GM12892 (cell line): ENCODE measurements at places on chromosomes 2 and 18.

DNA sequence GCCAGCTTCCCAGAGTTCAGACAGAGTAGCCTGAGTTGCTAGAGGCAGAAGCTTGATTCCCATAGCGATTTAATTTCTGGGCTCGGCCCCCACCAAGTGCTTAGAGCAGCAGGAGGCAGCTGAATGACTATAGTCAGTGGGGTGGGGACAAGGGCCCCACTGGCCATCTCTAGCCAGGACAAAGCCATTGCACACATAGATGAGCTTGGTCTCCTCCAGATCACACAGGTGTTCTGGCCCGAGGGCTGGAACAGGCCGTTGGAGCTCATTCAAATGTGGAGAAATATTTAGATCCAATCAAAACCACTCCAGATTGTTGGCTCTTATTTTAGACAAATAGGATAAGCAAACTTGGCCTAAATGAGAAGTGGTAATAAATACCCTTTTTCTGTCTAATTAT is 287.3 kb upstream of the NCKAP5 start:
- DNase-seq = no peak

- DNase-seq = no peak
Measured at GRCh38 chr18:50472941-50473340, 86.9 kb upstream of the MAPK4 start.

DNA sequence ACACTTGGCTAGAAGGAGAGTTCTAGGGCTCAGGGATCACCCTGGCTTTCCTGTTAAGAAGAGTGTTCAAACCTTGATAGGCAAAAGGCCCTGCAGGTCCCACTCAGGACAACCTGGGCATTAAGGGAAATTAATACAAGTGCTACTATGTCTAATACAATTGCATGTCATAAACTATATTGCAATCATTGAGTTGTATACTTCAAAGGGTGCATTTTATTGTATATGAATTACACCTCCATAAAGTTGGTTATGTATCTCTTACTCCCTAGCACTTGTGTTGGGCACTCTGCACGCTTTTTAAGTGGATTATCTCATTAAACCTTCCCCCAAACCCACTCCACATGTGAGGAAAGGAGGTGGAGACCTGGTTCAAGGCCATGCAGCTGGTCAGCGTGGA is 172.1 kb upstream of the GLI2 start:
- DNase-seq = no peak

- no peak for DNase-seq
Measured at GRCh38 chr2:113977660-113978523, 88.0 kb downstream of the ACTR3 start.

GRCh38 chr2:24020244-24020643 is 10.4 kb downstream of the MFSD2B start:
- DNase-seq = no peak

- DNase-seq = no peak
Measured at GRCh38 chr2:216327447-216327935, 44.8 kb downstream of the MARCHF4 start.

- DNase-seq = no peak
Measured at GRCh38 chr2:105910497-105911238, 166.0 kb downstream of the NCK2 start.

GRCh38 chr18:36120297-36120696 is 8.8 kb downstream of the SLC39A6 start:
- DNase-seq = no peak

DNA sequence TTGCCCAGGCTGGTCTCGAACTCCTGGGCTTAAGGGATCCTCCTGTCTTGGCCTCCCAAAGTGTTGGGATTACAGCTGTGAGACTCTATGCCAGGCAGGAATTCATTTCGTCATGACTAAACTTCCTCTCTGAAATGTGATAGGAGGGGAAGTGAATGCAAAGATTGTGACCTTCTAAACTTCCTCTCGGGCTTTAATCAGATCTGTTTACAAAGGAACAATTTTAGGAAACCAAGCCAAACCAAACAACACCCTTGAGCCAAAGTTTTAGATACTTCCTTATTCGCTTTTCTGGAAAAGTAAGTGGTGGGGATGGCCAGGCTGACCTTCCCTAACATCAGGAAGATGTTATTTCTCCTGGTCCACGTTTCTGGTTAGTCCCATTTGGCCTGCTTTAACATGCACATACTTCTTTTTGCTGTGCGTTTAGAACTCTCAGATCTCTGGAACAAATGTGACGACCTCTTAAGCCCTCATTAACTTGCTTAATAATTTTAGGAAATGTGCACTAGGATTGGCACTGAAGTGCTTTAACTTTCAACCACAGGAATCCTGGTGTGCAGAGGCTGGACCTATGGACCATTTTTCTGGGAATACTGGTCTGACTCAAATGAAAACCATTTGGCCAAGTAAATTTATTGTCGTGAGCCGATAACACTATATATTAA is 33.2 kb upstream of the YES1 start:
- DNase-seq = no peak

DNA sequence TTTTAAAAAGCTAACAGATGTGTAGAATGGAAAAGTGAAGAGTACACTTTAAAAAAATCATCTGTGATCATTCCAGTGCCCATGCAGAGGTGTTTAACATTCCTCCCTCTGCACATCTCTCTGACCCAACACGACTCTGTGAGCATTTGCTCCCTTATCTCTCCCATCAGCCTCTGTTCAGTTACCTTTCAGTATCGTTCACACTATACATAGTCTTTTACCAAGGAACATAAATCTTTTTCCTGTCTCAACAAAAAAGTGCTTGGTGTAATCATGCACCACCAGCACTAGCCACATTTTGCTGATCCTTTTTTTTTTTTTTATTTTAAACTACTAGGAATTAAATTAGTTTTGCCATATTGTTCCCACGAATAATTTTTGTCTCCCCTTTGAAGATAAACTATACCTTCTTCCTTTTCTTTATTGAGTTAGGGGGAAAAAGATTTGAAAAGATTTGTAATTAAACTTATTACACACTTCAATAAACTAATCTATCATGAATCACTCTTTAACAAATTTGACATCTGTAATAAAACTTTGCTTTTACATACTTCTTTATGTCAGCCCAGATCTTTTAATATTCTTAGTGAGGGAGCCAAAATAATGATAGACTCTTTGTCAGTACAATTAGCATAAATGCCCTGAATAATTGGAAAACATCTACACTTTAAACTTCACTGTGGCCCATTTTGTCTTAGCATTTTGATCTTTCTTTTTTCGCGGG is 489.8 kb upstream of the FANCL start:
- DNase-seq = no peak

DNA sequence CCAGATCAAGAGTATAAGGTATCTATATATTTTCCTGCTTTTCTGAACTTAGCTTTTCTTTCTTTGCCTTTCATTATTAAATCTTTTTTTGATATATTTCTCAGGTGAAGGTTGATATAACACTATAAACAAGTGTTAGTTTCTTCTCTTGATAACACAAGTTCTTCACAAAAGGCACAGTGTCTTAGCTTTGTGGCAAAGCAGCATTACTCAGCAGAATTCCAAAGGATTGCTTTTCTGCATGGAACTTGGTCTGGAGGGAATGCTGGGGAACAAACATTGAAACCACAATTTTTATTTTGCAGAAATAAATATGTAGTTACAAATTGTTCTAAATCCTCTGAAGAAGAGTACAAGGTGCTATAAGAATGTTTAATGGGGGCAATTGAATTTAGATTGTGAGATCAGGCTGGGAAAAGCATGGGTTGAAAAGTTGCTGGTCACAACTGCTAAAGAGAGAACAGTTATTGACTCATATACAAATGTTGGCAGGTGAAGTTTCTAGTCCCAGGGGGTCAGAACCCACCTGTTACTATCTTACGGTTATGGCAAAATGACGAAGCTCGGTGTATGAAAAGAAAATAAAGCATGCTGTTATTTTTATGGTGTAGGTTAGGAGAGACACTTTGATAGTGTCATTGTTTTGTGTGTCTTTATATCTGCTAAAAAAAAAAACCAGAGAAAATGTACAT is 68.2 kb downstream of the UBR3 start:
- no peak for DNase-seq

- DNase-seq = no peak
Measured at GRCh38 chr18:48293954-48294898, 115.0 kb downstream of the ZBTB7C start.

- no peak for DNase-seq
Measured at GRCh38 chr2:73593680-73594079, 48.5 kb downstream of the NAT8 start.

DNA sequence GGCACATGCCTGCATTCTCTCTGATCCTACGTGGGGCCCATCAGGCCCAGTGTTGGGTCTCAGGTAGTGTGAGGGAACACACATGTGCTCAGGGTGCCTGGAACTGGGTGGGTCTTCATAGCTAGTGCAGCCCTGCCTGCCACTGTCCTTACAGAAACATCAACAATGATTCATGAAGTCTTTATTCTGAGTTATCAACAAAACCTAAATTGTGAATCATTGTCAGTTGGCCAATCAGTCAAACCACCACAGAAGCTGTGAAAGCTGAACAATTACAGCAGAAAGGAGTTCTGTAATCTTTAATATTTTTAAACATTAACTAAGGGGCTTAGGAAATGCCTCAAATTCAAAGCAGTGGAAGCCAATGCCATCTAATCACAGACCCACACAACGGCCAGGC is 82.8 kb upstream of the ZNF521 start:
- no peak for DNase-seq

DNA sequence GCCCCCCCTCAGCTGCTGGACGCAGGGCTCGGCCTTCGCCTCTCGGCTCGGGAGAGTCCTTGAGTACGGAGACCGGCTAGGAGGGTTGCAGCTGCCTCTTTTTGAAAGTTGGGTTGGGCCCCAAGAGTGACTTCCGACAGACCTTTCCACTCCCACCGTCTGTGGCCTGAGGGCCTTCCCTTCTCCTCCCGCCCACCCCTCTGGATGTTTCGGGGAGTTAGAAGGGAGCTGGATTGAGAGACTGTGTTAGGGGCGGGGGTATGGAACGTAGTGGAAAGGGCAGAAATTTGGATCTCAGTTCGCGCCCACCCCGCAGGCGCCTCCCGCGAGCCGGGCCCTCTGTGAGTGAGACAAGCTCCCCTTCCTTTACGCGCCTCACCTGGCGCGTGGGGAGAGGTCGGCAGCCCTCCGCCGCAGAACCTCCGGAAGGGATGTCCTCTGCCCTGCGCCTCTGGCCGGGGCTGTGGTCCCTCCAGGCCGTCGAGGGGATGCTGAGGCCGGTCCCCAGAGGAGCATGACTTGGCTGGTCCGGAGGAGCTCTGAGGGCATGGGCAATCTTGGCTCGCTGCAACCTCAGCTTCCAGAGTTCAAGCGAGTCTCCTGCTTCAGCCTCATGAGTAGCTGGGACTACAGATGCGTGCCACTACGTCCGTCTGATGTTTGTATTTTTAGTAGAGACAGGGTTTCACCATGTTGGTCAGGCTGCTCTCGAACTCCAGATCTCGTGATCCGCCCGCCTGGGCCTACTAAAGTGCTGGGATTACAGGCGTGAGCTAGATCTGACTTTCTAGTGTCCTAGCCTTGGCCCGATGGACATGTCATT is 15.9 kb downstream of the C2orf74 start:
- DNase-seq = peak; percentile 29

DNA sequence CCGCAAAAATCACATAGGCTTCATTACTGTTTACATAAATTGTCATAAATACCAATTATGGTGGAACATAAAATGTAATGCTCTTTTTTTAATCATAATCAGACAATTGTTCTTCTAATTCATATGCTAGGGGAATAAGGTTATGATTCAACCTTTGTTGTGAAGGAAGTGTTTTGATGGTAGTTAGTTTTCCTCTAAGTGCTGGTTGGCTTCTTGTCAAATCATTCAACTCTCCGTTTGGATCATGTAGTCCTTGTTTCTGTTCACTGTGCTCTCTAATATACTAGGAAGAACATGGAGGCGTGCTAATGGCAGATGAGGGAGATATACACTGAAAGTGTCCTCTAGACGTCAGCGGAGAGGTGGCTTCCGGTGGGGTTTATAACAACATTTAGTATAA is 1938.0 kb upstream of the PIK3C3 start:
- DNase-seq = no peak
